ENCODE measurements at places on chromosomes 4 and X. TPM values are rescaled to one million over a fixed set of nuclear protein-coding genes. Genes with fewer than 3 reads are reported as not detected.

GRCh38 chr4:47075919-47076318, 44.6 kb downstream of the GABRB1 start:
- no peak for DNase-seq

DNA sequence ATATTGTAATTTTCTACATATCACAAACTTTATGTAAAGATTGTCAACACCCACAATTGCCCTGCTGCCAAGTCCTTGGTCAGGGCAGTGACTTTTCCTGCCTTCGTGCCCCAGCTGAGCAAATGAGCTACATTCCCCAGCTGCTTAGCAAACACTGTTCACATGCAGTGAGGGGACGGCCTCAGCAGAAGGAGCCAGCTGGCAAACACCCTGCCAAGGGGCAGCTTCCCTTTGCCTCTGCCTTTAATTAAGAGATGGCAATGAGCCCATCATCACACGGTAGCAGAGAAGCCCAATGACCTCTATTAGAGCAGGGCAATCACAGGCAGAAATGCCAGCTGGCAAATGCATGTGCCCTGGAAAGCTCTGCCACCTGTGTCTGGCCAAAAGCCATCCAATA, 253.4 kb downstream of the EPHA5 start:
- no peak for DNase-seq

DNA sequence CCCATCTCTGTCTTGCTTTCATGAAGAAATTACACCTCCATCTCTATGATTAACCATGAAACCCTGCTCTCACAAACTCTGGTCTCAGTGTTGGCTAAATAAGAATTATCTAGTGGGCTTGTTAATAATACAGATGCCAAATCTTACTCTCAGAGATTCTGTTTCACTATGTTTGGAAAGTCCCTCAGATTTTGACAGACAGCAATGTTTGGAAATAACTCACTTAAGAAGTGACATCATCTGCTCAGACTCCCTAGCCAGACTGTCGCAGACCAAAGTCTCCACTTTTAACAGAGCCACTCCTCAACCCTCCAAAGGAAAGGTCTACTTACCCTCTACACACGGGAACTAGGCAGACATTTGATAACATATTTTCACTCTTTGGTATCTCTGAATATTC, 328.5 kb upstream of the FGF16 start:
- DNase-seq, result no peak

PRRG3 gene
- not detected for total RNA-seq

LRPAP1 gene
- 69.0 TPM for total RNA-seq

- no peak for DNase-seq
These were observed 18.9 kb downstream of the TIFA start for GRCh38 chr4:112266823-112267222.

GRCh38 chrX:79231662-79232061, 87.2 kb downstream of the GPR174 start:
- no peak for DNase-seq

PAPSS1 gene
- total RNA-seq, result 17.5 TPM

DNA sequence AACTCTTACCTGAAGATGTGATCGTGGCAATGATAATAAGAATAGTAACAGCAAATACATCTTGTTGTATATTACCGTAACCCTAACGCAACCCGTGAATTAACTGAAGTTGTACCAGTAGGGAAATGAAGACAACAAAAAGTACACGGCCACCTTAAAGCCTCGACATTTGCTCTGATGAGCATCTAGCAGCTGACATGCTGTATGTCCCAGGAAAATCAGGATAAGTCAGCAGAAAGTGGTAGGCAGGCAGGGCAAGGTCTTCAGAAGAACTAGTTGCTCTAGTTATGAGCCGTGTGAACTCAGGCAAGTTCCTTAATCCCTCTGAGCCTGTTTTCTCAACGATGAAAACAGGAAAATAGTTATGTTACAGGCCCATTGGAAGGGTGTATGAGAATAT, 7.7 kb upstream of the ASB5 start:
- DNase-seq, result no peak

RGN gene
- not detected for total RNA-seq

GLRB gene
- total RNA-seq, result not detected

ELK1 gene
- total RNA-seq, result 56.4 TPM

NFXL1 gene
- 10.6 TPM for total RNA-seq

SPOCK3 gene
- not detected for total RNA-seq

HNRNPH2 gene
- total RNA-seq, result 46.9 TPM

DNA sequence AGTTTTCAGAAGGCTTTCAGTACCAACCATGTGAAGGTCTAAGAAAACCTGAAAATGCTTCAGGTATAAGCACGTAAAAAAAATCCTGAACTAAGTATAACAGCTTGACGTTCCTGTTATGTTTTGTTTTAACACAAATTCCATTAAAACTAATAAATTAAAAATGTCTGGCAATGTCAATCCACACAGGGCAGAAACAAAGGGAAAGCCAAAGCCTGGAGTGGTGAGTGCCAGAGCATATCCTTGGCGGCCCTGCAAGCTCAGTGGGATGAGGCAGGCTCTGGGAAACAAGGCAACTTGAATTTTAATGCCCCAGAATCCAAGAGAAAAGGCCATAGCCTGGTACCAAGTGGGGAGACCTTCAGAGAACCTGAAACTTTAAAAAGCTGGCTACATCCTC, 78.2 kb downstream of the EPHA5 start:
- no peak for DNase-seq

DNA sequence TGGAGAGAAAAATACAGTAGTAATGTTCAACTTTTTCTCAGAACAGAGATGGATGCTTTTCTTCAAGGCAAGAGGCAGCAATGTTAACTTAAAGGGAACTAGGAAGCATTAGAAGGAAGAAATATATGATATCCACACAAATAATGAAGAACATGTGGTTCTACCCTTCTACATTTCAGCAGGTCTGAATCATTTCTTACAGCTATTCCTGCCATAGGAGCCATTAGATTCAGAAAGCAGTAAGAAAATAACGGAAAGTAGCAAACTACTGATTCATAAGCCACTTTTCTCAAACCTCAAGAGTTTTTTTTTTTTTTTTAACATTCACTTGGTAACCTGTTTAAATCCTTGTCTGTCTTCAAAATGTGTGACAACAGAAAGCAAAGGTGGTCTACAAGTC, 1251.6 kb upstream of the AGA start:
- no peak for DNase-seq

KLKB1 gene
- total RNA-seq, result 0.52 TPM

PWWP3B gene
- total RNA-seq, result not detected

DNA sequence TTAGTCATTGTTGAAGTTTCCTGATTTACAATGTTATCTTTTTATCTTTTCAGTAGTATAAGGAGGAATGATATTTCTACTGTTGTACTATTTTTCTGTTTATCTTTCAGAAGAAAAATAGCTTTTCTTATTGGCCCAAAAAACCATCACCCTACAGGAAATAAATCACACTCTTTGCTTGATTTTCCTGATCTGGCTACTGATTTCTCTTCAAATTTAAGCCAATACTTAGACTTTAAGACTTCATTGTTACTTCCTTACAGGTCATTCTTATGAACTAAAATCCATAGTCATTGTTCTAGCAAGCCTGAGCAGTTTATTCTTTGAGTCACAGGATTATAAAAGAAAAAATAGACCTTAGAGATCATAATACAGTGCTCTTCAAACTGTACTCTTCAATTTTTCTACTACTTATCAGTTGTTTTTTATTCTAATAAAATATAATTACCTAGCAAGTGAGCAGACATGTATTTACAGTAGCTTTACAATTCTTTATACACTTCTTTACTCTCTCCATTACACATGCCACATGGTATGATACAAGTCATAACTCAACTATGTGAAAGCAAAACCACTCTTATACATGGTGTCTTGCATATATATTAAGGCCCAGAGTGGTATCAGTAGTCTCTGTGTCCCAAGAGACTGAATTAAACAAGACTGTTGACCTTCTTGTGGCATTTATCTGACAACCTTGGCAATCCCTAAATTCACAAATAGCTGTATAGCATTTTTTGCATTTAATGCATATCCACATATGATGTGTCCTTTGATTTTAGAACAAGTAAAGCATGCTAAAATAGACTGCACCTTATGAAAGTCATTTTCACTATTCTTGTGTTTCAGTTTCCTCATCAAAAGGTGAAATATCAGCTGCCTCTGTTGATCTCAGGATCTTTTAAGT, 47.9 kb downstream of the TET2 start:
- no peak for DNase-seq

GUF1 gene
- total RNA-seq, result 23.6 TPM

OPN1LW gene
- not detected for total RNA-seq

DNA sequence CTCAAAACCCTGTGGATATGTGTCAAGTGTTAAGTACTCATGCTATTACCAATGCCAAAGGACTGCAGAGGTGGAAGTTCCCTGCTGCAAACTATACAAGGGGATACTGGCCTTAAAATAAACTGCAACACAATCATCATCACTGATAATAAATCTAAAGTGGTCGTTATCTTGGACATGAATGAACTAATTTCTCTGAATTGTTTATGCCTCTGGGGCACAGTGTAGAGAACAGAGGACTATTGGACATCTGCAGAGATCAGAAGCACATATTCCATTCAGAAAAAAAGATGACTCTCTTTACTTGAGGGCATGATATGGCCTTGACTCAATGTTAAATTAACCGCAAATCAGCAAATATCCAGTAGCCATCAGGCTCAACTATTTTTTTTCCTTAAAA, 542.6 kb upstream of the IGFBP7 start:
- DNase-seq, result no peak
